Activated gamma-delta T cell treated with Interleukin-2 at 50 U/mL for 16 hours (primary cell): ENCODE measurements at places on chromosomes 16 and 17.

GRCh38 chr16:50263940-50264929 is 2.1 kb upstream of the ADCY7 start:
- no peak for DNase-seq

- DNase-seq: no peak
Measured at GRCh38 chr16:11535494-11535893, 51.2 kb downstream of the LITAF start.

GRCh38 chr17:60065867-60066266 is 12.9 kb downstream of the HEATR6 start:
- DNase-seq: no peak

DNA sequence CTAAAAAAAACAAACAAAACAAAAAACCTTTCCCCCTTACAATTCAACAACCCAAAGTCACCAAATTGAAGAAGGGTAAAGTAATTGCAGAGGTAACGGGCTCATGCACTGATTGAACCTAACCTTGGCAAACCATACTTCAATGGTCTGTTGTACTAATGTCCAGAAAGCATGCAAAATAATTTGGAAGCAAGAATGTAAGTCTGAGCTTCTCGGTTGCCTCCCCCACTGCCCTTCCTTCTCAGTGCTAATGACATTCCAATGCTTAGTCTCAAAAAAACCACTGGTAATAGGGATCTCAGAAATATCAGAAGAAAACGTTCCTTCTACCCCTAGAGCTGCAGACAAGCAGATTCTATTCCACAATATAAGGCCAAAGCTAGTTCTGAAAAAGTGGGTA is 15.8 kb downstream of the KRABD2 start:
- no peak for DNase-seq

DNA sequence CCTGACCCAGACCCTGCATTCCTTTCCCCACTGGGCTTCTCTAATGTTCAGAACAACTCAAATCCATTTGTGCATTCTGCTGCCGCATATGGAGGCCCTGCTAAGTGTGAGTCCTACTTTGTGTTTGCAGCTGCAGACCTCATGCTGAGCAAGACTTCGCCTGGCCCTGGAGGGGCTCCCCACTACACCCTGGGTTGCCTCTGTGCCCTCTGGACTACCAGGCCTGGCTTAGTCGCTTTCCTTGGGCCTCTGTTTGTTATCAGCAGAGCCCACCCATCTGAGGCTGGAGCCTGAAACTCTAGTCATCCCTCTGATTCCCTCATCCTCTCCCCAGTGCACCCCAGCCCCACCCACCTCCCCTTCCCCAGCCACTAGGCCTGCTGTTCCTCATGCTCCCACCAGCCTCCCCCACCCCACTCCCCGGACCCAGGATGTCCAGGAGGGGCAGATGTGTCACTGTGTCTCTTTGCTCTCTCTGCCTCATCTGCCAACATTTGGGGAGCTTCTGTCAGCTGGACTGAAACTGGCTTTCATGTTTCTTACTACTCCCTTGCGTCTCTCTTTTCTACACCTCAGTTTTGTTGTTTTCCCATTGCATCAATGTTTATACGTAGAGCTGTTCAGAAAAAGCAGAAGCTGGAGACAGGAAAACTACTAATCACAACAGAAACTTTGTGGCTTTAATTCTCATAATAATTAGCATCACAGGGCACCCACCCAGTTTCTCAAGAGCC is 17.9 kb upstream of the CD300E start:
- no peak for DNase-seq

- DNase-seq: no peak
Measured at GRCh38 chr17:52696362-52696761, 537.8 kb upstream of the CA10 start.

DNA sequence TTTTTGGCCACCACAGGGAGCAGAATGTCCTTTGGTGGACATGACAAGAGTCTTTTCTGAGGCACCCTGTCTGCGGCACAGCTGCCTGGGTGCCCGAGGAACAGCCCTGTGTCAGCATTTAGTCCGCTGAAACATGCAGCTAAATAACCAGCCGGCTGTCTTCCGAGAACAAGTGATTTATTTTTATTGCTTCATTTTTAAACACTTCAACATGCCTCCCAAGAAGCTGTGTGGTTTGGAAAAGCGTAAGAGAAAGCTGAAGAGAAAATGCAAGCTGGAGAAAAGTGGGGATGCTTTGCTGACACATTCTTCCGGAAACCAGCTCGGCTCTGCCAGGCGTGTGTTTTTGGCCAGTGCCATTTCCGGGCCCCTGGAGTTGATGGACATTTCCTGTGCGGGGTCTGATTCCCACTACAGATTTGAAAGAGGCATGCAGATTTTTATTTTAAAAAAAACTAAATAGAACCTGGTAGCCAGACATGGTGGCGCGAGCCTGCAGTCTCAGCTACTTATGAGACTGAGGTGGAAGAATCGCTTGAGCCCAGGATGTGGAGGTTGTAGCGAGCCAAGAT is 94.7 kb downstream of the SEC14L1 start:
- DNase-seq: no peak

DNA sequence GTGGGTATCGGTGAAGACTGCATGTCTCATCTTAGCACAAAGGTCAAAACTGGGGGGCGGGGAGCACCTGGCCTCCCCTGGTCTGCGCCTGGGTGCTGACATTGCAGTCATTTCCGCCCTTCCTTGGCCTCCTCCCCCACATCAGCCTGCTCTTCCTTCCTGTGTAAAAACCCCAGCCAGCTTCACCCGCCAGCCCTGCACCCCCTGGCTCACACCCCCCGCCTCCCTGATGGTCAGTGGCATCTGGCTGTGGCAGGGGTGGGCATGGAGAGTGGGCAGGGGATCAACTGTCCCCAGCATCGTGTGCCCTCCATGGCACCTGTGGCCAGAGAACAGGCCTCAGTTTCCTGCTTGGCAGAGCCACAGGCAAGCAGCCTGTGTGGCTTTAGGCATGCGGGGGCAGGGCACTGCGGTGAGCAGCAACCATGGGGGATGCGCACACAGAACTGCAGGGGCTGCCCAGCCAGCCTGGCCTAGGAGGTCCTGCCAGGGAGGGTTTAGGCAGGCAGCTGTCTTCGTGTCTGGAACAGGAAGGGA is 26.5 kb upstream of the LASP1NB start:
- peak; percentile 88 for DNase-seq

- DNase-seq: no peak
Measured at GRCh38 chr16:84421081-84421937, 53.0 kb downstream of the ATP2C2 start.

GRCh38 chr17:77356109-77356689 is 215.4 kb downstream of the SEC14L1 start:
- DNase-seq: peak; percentile 2

DNA sequence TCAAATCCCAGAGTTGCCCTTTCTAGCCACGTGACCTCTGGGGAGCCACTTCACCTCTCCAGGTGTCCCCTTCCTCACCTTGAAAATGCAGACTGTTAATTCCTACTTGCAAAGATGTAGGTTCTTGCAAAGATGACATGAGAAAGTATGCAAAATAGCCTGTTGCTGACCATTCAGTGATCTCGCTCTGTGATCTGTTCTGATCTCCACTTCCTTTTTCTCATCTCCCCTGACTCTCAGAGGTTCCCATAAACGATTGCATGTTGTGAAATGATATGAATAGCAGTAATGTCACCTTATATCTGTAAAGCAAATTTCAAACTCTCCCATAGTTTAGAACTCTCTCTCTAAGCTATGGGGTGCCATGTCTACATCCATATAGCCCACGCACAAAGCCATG is 182.3 kb downstream of the TMEM132E start:
- DNase-seq: no peak

DNA sequence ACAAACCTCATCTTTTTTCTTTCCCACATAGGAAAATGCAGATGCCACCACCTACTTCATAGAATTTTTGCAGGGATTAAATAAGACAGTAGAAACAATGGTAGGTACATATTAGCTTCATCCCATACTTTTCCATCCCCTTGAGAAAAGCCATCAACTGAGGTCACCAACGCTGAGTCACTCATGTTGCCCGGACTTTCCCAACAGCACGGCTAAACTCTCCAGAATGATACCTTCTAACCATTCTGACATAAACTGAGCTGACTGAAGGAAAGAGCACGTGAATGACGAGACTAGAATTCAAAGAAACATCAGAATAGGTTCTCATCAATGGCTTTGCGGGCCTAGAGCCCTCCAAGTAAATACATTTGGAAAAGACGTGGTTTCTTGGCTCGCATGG is 146.0 kb upstream of the RCVRN start:
- no peak for DNase-seq

GRCh38 chr16:89023621-89024511 is 46.9 kb upstream of the CBFA2T3 start:
- no peak for DNase-seq

DNA sequence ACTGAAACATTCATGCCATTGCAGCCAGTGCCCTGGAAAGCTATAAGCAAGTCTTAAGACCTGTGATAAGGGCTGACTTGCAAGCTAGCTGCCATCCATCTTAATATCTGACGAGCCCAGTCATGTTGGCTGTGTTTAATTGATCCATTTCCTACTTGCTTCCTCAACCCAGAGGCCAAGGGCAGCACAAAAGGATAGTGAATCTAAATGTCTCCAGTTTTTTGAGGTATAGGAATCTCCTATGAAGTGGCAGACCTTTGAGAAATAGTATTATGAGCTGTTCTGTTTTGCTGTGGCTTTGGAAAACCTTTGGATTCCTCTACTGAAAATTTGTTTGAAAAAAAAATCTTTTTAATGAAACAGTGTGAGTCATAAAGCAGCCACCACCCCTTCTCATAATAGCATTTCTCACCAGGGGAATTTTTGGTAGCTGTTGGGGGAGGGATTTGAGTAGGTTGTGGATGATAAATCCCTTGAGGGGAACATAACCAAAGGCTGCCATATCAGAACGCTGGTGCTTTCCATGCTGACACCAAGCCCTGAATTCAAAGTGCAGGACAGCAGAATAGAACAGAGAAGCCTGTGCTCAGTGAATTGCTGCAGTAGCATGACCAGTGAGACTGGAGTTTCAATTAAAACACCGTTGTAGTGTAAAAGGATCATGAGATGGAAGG is 12.9 kb downstream of the ZNRF1 start:
- no peak for DNase-seq

DNA sequence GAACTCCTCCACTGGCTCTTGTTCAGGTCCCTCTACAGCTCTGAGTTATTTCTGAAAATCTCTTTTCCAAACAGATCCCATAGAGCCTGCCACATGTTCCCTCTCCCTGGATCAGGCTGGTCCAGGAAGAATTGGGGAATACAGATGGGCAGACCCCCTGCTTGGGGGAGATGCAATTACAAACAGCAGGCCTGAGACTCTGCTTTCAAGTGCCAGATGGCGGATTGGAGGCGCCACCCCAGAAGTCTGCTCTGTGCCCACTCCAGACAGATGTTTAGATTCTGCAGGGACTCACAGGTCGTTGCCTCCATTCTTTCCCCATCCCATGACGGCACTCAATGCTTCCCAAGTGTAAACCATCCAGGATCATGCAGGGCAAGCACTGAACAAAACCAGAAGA is 316.6 kb downstream of the SLC39A11 start:
- DNase-seq: no peak

DNA sequence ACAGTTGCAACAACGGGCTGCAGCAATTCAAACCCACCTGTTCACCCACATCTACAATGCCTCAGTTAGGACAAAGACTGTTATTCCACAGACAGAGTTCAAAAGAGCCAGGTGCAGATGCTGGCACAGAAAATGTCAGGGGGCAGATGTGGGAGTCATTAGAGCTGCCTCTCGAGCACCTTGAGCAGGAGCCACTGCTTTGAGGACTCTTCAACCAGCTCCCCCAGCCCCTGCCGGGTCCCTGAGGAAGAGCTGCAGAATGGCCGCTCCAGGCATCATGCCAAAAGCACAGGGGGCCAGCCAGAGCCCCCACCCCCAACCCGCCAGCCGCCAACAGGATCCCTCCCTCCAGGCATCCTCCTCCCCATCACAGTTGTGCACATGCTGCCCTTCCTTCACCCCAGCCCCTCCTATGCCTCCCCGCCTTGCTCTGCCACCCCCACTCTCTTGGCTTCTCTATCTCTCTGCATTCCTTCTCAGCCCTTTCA is 20.8 kb downstream of the C17orf67 start:
- DNase-seq: no peak

DNA sequence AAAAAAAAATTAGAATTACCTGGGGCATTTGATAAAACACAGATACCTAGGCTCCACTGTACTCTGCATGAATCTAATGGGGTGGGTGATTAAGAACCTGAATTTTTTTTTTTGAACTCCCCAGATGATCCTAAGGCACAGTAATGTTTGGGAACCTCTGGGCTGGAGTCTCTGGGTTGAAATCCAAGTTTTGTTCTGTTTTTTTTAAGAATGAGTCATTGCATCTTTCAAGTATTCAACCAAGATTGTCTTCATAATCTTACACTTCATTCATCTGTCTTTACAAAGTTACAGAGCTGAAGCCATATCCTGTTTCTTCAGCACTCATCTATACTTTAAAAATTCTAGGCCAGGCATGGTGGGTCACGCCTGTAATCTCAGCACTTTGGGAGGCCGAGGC is 52.6 kb downstream of the PIGL start:
- no peak for DNase-seq

GRCh38 chr16:86898386-86898785 is 320.0 kb downstream of the FOXL1 start:
- DNase-seq: no peak
